ENCODE measurements at places on chromosomes 1 and 21. TPM values are rescaled to one million over a fixed set of nuclear protein-coding genes. Genes with fewer than 3 reads are reported as not detected.

The SMIM1 gene
- 5.8 TPM for polyA plus RNA-seq

The OLFML3 gene
- 14.2 TPM for polyA plus RNA-seq

The PLPPR4 gene
- not detected for polyA plus RNA-seq

The RPL22 gene
- 724 TPM for polyA plus RNA-seq

The SFN gene
- polyA plus RNA-seq = 4,130 TPM

The TMPRSS15 gene
- not detected for polyA plus RNA-seq

The SPATA21 gene
- 0.02 TPM for polyA plus RNA-seq
